GM12865 (cell line): ENCODE measurements at places on chromosomes 12 and 14.

DNA sequence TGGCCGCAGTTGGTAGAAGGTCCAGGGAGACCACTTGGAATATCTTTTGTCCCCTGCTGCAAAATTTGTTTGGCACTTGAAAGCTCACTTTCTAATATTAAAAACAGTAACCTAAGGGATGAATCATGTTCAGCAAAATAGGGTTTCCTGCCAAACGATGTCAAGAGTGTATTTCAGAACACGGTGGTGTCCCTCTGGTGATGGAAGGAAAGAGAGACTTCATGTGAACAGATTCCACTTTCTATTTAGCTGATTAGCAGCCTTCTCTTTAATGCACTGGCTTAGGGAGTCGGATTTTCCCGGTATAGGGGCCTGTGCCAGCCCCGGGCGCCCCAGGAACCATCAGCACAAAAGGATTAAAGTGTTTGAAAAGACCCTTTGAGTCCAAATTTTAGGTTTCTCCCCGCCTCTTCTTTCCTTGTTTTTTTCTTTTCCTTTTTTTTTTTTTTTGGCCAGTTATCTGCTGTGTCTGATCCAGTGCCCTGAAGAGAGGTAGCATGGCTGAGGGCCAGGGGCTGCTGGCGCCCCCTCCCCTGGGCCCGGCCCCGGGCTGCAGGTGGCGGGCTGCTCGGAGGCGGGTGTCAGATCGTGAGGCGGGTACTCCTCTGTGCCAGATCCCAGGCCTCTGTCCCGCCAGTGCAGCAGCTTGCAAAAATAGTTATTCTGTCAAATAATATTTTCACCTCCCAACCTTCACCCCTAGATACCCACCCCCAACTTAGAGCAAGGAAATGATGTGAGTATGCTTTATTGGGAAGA is 88.3 kb downstream of the TESC start:
- no peak for DNase-seq

DNA sequence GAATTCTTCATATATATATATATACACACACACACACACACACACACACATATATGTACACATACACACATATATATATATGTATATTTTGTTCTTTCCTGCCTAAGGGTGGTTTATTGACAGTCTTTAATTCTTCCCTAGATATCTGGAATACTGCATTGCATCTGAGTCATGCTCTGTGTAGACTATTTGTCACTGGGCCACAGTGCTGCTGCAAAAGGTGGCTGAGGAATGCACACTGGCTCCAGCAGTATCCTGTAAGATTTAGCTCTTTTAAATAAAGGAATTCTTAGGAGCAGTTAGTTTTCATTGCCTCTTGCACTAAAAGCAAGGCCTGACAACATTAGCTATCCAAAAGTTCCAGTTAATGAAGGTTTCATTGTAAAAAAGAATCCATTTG is 200.9 kb downstream of the APAF1 start:
- DNase-seq = no peak

- DNase-seq = peak; percentile 13
Measured at GRCh38 chr14:75793806-75794205, 132.8 kb downstream of the TTLL5 start.

DNA sequence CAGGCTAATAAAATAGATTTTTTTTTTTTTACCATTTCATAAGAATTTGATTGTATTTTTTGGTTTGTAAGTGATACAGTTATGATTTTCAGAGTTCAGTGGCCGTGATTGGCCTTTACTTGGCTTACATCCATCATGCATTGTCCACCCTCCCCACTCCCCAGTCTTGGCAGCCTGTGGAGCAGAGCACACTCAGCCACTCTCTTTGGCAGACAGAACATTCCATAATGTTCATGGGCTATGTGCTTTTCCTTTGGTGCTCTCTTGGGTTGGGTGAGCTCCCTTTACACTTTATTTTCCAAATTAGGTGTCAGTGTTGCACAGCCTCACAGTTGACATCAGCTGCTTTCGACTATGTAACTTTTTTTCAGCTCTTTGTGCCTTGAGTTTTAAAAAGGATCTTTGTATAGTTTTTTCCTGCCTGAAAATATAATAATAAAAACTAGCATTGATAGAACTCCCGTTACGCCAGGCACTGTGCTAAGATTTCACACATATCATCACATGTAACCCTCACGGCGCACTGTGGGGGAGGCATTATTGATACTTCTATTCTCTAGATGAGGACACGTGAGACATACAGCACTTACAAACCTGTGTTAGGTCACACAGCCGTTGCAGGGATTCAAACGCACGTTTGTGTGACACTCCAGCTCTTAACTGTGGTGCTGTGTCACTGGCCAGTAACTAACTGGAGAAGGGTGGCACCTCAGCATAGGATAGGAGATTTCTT is 21.5 kb downstream of the SUDS3 start:
- no peak for DNase-seq

DNA sequence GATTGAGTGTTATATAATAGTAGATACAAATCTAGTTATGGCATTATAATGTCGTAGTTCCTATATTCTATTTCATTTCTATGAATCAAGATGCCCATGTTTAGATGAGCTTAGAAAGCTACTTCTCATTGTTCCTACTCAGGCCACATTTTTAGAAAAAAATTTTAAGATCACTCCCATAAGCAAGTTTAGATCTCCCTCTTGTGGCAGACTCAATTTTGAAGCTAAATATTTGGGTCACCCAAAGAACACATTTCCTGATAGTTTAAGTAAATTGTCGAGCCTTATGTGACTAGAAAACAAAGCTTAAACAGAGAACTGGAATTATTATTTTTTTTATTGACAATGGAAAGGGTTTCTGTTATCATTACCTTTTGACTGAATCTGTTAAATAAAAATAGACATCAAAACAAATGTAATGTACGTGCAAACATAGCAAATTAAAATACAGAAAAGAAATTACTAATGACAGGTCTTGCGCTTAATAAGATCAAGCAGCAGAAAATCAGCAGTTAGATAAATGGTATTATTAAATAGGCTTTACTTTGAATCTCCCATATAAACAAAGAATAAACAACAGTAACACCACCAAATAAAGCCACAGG is 180.2 kb downstream of the ACSS3 start:
- peak; percentile 60 for DNase-seq

- no peak for DNase-seq
Measured at GRCh38 chr14:104267895-104268294, 129.5 kb downstream of the KIF26A start.

DNA sequence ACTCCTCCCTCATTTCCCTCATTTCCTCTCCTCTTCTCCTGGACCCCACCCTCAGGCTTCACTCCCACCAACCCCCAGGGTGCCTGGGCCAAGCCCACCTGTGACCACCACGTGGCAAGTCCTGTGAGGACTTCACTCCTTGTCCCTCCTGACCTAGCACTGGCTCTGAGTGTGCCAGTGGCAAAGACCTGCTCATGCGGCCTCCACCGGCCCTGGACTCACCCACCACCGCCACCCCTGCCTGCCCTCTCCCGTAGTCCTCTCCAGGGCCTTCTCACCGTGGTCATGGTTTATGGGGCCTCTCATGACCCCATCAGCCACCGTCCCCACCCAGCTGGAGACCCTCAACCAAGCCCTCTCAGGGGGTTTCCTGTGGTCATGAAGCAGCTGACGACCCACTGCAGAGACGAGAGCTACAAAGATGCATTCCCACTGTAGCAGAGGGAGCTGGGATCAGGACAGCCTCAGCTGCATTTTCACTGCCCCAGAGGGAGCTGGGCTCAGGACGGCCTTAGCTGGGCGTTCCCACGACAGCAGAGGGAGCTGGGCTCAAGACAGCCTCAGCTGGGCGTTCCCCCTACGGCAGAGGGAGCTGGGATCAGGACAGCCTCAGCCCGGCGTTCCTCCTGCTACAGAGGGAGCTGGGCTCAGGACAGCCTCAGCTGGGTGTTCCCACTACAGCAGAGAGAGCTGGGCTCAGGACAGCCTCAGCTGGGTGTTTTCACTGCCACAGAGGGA is 3.2 kb upstream of the C14orf180 start:
- DNase-seq = no peak

- DNase-seq = no peak
Measured at GRCh38 chr12:117100851-117101673, 1.8 kb upstream of the TESC start.

DNA sequence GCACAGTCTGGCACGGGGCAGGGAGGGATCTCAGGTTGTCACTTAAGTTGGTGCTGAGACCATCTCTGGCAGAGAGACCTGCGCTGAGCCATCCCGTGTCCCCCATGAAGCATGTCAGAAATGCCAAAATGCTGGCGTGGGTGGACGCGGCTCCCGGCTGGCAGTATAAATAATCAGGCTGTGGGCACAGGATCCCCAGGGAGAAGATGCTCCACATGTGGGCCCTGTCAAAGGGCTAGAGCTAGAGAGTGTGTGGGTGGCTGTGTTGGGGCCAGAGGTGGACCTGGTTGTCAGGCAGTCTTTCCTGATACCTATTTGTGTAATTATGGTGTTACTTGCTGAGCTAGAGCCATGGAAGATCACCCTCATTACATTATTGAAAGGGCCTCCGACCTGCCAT is 189.5 kb downstream of the TSPAN9 start:
- no peak for DNase-seq

- DNase-seq = no peak
Measured at GRCh38 chr14:99880651-99881420, 87.6 kb downstream of the EML1 start.

GRCh38 chr12:73057428-73057827 is 785.3 kb downstream of the TRHDE start:
- DNase-seq = no peak

- no peak for DNase-seq
Measured at GRCh38 chr12:51630986-51631385, 40.0 kb downstream of the SCN8A start.

- no peak for DNase-seq
Measured at GRCh38 chr12:67222302-67222701, 46.9 kb upstream of the CAND1 start.

DNA sequence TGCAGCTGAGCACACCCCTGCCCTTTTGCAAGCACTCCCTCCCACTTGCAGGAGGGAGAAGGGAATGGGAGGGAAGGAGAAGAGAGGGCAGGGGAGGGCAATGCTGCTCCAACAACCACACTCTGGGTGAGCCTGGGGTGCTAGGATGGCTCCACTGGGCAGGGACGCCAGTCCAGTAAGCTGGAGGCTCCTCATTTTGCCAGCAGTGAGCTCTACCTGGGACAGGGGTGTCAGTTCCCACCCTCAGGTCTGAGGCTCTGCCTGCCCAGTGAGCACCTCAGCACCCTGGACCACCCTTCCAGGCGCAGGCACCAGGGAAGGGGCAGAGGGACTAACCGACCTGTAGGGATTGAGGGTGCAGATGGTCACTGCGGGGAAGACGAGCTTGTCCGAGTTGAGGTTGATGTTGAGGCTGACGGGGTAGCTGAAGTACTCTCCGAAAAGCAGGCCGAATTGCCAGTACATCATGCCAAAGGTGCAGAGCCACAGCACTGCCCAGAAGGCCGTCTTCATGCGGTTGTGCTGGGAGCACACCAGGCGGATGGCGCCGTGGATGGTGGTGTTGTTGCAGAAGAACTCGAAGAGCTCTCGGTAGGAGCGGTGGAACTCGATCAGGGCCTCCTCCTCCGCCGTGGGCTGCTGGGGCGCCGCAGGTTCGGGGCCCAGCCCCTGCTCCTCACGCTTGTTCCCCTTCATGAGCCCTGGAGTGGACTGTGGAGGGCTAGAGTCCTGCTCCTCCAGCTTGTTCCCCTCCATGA is 1.2 kb downstream of the SCNN1A start:
- DNase-seq = no peak

DNA sequence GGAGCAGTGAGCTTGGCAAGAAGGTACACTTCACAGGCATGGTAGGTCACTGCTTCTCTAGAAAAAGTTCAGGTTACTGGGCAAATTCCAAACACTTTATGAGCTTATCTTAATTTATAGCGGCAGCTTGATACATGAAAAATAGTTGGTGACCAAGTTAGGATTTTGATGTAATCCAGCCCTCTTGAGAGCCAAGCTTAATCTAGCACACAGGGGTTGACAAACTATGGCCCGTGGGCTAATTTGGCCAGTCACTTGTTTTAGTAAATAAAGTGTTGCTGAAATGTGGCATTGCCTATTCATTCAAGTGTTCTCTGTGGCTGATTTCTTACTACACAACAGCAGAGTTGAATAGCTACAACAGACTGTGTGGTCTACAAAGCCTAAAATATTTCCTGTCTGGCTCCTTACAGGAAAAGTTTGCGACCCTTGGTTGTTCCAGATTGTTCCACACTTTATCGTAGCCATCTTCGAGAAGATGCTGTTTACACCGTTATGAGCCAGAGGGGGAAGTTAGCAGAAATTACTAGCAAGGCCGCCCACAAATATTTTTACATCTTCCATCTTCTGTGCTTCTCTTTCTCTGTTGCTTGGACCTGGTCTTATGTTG is 120.9 kb downstream of the DAAM1 start:
- DNase-seq = no peak

DNA sequence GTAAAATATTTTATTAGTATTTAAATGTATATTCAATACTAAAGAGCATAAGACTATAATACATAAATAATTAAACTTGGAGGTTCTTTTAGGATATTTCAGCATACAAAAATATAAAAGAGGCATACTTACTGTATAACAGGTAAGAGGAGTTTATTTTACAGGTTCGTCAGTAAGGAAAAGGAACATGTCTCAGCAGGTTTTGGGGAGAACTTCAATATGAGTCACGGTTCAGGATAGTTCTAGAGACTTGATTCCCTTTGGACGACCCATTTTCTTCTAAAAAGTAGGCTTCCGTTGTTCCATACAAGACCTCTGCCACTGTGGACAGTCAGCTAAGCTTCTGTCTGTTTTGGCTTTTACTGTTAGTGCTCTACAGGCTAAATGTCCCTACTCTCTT is 181.1 kb downstream of the ALX1 start:
- DNase-seq = no peak

GRCh38 chr14:94322648-94323570 is at the start of gene SERPINA6:
TSS of gene SERPINA6 (minus strand) at chr14:94323336. CDS start at chr14:94314648, 8,688 bp downstream.
- DNase-seq = no peak

DNA sequence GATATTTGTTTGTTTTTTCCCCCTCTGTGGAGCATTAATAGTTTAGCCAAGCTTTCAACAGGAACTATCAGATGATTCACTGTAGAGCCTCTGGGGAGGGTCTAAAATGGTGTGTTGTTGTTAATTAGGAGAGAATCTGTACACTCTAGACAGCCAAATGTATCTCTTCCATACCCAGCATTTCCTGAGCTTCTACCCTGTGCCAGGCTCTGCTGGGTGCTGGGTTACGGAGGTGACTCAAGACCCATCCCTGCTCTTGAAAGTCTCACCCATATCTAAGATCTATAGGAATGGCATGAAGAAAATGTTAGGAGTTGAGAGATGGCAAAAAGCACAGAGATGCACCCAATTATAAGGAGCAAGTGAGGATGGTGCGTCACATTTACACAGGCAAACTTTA is 245.8 kb downstream of the C12orf75 start:
- DNase-seq = no peak

GRCh38 chr14:39827901-39828655 is 395.8 kb upstream of the FBXO33 start:
- DNase-seq = peak; percentile 65

DNA sequence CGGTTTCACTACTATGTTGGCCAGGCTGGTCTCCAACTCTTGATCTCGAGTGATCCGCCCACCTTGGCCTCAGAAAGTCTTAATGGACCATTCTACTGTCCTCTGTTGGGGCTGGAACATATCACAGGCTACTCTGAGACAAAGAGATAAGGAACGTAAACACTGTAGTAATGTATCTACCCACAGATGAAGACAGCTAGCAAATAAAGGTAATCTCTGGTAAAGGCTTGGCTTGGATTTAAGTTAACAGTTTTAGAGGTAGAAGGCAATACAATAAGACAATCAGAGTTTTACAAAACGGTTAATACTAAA is 44.6 kb upstream of the ISM2 start:
- no peak for DNase-seq
